Amniotic stem cell (primary cell): ENCODE measurements at places on chromosomes 13 and 19.

DNA sequence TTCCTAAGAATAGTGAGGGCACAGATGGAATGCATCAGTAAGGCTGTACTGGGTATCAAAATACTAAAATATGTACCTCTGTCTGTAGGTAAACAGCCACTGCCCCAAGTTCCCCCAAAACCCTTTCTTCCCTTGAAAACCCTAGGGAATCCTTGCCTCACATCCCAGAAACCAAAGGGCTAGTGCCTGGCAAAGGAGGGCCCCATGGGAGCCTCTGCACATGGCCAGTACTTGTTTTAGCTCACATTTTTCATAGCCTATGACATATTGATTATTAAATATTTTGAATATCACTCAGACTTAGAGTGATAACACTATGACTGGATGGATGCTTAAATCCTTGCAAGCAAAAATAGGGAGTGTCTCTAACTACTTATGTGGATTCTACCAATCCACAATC lies 237.1 kb downstream of the LHFPL6 start:
- DNase-seq: no peak

DNA sequence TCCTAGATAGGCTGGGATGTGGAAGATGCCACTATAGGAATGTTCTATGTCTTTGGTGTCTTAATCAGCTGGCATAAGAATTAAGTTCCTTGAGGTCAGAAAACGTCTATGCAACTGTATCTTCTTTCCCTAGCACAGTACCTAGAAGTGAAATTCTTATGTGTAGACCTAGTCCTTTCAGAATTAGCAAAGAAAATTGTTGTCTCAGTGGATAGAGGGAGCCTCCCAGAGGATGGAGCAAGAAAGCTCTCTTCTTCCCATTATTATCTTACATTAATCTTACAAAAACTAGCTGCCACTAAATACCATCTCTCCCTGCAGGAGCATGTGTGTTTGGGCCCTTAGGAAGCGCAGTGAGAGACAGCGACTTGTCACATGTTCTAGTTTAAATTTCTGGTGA lies 11.6 kb downstream of the CLDN10 start:
- no peak for DNase-seq

GRCh38 chr19:49973987-49974386 lies 13.0 kb upstream of the SIGLEC11 start:
- no peak for DNase-seq

- no peak for DNase-seq
Measured at GRCh38 chr19:49773663-49774350, 7.0 kb downstream of the AP2A1 start.

GRCh38 chr19:18253716-18254115 lies 20.5 kb downstream of the IQCN start:
- DNase-seq: no peak

GRCh38 chr19:47819858-47820257 lies 1.9 kb upstream of the CRX start:
- no peak for DNase-seq

DNA sequence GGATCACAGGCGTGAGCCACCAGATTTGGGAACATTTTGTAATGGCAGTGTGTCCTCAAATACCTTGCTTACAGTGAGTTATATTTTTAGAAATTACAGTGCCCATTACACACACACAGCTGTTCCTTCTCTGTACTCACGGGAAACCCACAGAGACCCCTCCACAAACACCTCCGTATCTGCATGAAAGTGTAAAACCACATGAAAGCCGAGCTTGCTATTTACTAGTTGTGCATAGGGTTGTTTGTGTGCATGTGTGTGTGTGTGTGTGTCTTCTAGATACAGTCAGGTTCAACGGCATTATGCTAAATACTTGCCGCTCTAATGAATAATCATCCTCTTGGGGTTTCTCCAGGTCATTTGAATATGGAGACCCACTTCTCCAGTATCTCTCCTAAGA lies 22.3 kb upstream of the LILRA2 start:
- DNase-seq: no peak

- DNase-seq: no peak
Measured at GRCh38 chr19:34788074-34788473, 15.1 kb upstream of the ZNF599 start.

DNA sequence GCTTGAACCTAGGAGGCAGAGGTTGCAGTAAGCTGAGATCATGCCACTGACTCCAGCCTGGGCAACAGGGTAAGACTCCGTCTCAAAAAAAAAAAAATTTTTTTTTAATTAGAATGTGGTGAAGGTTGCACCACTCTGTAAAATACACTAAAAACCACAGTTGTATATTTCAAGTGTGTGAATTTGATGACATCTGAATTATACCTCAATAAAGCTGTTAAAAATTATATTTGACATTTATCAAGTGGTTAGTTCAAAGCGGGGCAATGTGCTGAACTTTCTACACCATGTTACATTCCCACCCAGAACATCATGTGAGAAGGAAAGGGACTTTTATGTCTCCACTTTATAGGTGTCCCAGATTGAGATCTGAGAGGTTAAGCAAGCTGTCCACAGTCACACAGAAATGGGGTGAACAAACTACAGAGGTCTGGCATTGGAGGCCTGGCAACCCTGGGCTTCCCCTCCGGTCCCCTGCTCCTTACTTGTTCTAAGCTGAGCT lies 5.9 kb upstream of the S1PR5 start:
- no peak for DNase-seq

- DNase-seq: no peak
Measured at GRCh38 chr13:25001476-25002206, 94.3 kb upstream of the PABPC3 start.

GRCh38 chr13:38617936-38618335 lies 68.9 kb upstream of the FREM2 start:
- no peak for DNase-seq

- no peak for DNase-seq
Measured at GRCh38 chr19:2034729-2035589, 16.1 kb downstream of the MKNK2 start.

DNA sequence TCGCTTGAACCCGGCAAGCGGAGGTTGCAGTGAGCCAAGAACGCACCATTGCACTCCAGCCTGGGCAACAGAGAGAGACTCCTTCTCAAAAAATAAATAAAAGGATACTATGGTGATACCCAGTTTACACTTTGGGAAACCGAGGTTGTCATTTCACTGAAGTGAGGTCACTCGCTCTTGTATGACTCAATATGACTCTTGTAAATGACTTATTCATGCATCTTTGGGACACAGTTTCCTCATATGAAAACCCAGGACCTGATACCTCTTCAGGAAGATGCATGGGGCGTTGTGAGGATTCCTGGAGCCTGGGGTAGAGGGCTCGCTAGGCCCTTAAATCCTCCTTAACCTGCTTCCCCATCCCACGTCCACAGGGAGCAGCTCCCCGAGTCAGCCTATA lies 4.5 kb downstream of the PSMD8 start:
- no peak for DNase-seq

DNA sequence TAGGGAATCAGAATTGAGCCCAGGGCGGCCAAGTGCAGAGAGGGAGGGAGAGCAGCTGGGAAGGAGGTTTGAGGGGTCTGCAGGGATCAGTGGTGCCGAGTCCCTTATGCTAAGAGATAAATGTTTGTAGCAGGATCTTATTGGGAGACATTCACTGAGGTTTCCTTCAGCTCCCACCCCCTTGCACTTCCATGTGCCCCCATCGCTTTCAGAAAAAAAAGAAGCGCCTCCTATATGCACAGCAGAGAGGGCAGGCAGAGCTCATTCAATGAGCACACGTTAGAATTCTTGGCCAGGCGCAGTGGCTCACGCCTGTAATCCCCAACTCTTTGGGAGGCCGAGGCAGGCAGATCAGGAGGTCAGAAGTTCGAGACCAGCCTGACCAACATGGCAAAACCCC lies 28.0 kb downstream of the CYP4F2 start:
- no peak for DNase-seq

- no peak for DNase-seq
Measured at GRCh38 chr19:45469945-45470761, 2.4 kb downstream of the FOSB start.

GRCh38 chr13:23579896-23580683 lies 9.9 kb downstream of the TNFRSF19 start:
- DNase-seq: no peak

- DNase-seq: no peak
Measured at GRCh38 chr19:1513499-1514294, 878 bp upstream of the ADAMTSL5 start.
